ENCODE measurements at places on chromosomes 16 and 17. TPM values are rescaled to one million over a fixed set of nuclear protein-coding genes. Genes with fewer than 3 reads are reported as not detected.

The MT3 gene
- not detected for total RNA-seq

DNA sequence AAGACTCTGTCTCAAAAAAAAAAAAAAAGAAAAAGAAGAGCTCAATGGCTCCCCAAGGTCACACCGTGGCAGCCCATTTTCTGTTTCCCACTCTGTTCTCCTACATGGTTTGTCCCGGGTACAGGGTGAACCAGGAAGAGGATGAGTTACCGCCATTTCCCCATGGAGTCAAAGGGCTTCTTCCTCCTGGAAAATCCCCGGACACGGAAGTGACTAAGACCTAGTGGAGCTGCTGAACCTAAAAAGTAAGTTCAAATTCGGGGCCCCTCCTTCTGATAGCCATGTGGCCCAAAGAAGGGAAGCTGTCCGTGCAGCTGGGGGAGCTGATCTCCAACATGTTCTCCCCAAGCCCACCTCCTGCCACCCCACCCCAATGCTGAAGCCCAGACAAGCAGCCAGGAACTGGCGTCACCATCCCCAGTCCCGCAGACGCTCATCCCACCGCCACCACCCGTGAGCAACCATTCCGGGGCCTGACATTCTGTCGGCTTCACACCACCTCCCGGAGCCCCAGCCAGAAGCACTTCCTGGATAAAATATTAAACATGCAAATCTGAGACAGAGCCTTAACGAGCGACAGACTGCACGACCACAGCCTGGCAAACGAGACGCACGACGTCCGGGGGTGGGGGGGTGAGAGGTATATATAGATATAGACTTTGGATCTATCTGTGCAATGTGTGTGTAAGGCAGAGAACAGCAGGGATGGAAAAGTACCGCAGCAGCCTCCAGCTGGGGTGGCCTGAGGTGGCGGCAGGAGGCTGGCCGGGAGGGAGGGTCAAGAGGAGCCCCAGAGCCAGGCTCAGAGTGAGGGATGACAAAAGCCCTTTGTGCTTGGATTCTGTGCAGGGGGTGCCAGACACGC, 17.6 kb downstream of the EPOP start:
- H3K4me3 ChIP-seq = no peak overlapping the region
- peaks cover 12% of the 10 kb centered on the region for H3K27me3 ChIP-seq
- H3K36me3 ChIP-seq = no peaks in the 10 kb centered on the region
- DNase-seq = peak; percentile 48

GRCh38 chr16:3732171-3732570, 14.8 kb upstream of the TRAP1 start:
- no peak for DNase-seq
- H3K27me3 ChIP-seq = peaks cover 38% of the 10 kb centered on the region
- peaks cover 9% of the 10 kb centered on the region for H3K36me3 ChIP-seq
- no peak overlapping the region for H3K4me3 ChIP-seq

DNA sequence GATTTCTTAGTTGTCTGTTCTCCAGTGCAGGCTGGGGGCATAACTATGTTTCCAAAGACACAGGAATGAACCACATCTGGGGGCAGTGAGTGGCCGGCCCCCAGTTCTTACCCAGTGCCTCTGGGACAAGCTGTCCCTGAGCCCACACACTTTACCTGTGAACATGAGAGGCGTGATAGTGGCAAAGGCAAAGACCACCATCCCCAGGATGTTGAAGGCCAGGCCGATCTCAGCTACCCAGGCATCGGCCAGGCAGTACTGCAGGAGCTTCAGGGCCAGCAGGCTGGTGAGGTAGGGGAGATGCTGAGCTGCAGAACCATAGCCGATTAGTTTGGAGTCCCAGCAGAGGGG, 1.6 kb downstream of the SLC46A1 start:
- H3K36me3 ChIP-seq = no peaks in the 10 kb centered on the region
- H3K27me3 ChIP-seq = peaks cover 11% of the 10 kb centered on the region
- no peak for DNase-seq

GRCh38 chr16:11957591-11958395, 7.2 kb upstream of the TNFRSF17 start:
- no peaks in the 10 kb centered on the region for H3K36me3 ChIP-seq
- H3K4me1 ChIP-seq = no peaks in the 10 kb centered on the region
- no peak for DNase-seq

The ZNF75A gene
- 62.4 TPM for total RNA-seq

The KRTAP4-5 gene
- total RNA-seq = not detected

GRCh38 chr17:27585153-27585681, 45.8 kb upstream of the LGALS9 start:
- no peaks in the 10 kb centered on the region for H3K36me3 ChIP-seq
- H3K4me3 ChIP-seq = no peak overlapping the region
- H3K4me1 ChIP-seq = peaks cover 28% of the 10 kb centered on the region
- DNase-seq = no peak
- peaks cover 12% of the 10 kb centered on the region for H3K27me3 ChIP-seq

DNA sequence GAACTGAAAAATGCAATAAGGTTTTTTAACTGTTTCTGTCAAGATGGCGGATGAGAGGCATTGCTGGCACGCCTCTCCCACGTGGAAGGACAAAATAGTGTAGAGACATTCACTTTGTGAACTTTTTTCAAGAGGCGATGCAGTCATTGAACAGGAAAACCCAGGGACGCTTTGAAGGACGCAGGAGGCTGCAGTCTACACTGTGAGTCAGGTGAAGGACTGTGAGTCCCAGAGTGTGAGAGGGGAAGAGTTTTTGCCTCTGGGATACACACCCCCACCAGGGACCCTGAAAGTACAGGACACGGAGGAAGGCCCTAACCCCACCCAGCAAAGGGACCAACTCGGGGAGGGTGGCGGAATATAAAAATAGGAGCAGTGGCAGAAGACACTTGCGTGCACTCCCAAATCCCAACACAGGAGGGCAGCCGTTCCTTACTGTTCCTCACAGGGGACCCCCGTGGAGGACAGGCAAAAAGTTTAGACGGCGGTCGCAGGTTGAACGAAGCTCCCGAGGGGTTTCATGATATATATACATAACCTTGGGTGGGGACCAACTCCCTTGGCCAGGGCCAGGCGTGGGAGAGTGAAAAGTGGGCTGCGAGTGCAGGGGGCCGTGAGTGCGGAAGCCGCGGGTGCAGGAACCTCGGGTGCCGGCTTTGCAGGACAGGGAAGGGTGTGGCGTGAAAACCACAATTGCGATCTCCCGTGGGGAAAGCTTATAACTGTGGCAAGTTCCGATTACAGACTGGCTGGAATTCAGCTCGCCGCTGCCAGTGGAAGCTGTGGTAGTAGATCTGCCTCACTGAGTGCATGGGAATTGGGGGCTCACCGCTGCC, 82.0 kb upstream of the ALOX12 start:
- H3K27ac ChIP-seq = no peak overlapping the region
- no peaks in the 10 kb centered on the region for H3K4me1 ChIP-seq
- peaks cover 1% of the 10 kb centered on the region for H3K27me3 ChIP-seq
- H3K4me3 ChIP-seq = no peak overlapping the region
- H3K36me3 ChIP-seq = no peaks in the 10 kb centered on the region

The CAVIN1 gene
- 0.32 TPM for total RNA-seq

GRCh38 chr17:72683506-72684404, 408.7 kb downstream of the SLC39A11 start:
- no peaks in the 10 kb centered on the region for H3K27me3 ChIP-seq
- no peak overlapping the region for H3K27ac ChIP-seq
- DNase-seq = no peak
- no peak overlapping the region for H3K4me3 ChIP-seq
